ENCODE measurements at places on chromosomes 3 and 15. TPM values are rescaled to one million over a fixed set of nuclear protein-coding genes. Genes with fewer than 3 reads are reported as not detected.
A peak's percentile ranks its signal among the peaks of the same experiment; 100 is the strongest.

Gene CPLX3
- not detected for polyA plus RNA-seq

Gene CAMK2N2
- not detected for polyA plus RNA-seq

Gene SOX14
- polyA plus RNA-seq = not detected

Gene SENP7
- polyA plus RNA-seq = 24.3 TPM

Gene RAB6B
- 4.8 TPM for polyA plus RNA-seq

Gene RASL12
- 11.9 TPM for polyA plus RNA-seq

Gene GOLGA8Q
- 2.4 TPM for polyA plus RNA-seq

Gene SLC51B
- 1.3 TPM for polyA plus RNA-seq

- H3K4me3 ChIP-seq = no peak overlapping the region
- no peak overlapping the region for H3K27ac ChIP-seq
- no peaks in the 10 kb centered on the region for H3K4me1 ChIP-seq
- H3K27me3 ChIP-seq = no peaks in the 10 kb centered on the region
Observed at GRCh38 chr3:160987982-160988964, 116.9 kb downstream of the B3GALNT1 start.

- no peak overlapping the region for H3K27ac ChIP-seq
- DNase-seq = no peak
- no peaks in the 10 kb centered on the region for H3K4me1 ChIP-seq
- no peaks in the 10 kb centered on the region for H3K27me3 ChIP-seq
Observed at GRCh38 chr15:28260317-28260716, 61.7 kb downstream of the HERC2 start.

DNA sequence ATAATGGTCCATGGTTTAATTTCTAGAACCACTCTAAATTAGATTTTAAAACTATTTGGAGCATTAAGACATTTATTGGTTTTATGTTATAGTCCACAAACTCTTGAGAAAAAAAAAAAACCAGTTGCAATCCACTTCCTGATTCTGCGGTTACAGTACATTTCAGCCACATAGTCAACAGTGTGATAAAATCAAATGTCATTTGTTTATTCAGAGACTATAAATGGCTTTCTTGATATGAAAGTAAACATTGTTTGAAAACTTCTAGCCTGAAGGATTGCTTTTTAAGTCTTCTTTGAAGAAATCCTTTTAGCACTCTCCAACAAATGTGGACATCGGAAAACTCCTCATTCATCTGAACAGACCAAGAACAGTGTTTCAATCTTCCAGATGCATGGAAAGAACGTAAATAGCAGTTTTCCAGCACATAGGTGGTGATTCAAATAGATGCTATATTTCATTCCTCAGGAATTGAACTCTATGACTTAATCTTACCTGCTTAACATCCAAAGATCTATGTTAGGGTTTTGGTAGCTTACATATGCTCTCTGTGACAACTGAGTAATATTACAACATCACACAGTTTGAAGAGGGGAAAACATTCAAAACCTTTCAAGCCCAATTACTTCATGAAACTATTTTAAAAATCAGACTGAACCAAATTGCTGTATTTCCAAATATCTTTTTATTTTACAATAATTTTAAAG is 87.8 kb upstream of the UBE2E2 start:
- no peak overlapping the region for H3K27ac ChIP-seq
- H3K4me1 ChIP-seq = peaks cover 4% of the 10 kb centered on the region
- no peaks in the 10 kb centered on the region for H3K36me3 ChIP-seq
- H3K27me3 ChIP-seq = no peaks in the 10 kb centered on the region
- DNase-seq = peak; percentile 33

DNA sequence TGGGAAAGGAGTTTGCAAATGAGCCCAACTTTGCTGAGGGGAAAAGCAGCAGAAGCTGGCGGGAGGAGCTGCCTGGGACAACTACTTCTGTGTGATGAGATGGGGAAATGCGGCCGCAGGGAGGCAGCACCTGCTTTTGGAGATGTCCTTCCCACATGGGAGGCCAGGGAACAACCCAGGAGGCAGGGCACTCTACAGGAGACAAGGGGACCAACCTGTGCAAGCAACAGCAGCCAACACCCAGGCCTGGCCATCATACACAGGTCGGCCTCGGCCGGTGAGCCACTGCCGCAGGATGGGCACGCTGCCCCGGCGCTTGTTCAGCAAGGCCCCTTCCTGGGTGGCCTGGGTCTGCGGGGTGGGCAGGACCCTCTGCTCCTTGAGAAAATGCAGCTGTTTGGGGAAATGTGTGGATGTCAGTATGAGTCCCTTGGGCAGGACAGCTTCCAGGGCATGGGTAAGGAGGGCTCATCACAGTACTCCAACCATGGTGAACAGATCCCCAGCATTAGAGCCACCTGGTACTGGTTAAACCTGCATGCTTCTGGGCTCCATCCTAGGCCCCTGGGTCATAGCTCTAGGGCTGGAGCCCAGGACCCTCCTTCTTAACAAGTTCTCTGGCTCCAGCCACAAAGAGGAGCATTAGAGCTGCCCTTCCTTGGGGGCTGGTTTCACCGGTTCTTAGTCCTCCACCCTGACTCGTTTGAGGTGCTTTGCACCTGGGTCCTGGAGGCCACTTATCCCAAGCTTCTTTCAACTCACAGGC is 11.6 kb downstream of the EPB42 start:
- peaks cover 34% of the 10 kb centered on the region for H3K27me3 ChIP-seq
- no peaks in the 10 kb centered on the region for H3K36me3 ChIP-seq
- no peak for DNase-seq
- no peak overlapping the region for H3K4me3 ChIP-seq
- no peaks in the 10 kb centered on the region for H3K4me1 ChIP-seq

DNA sequence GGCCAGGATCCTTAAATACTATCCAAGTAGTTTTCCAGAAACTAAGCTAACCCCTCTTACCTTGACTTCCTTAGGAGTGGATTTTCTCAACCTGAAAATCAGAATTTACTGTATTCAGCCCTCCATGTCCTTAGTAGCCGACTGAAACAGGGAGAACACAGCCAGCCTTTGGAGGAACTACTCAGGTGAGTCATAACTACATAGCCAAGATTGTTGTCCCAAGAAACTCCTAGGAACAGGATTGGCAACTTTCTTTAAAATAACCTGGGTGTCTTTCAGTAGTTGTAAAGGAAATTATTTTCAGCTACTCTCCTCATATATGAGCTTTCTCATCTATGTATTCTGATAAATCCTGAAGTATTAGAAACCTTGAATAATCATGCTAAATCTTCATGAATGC is 22.3 kb downstream of the FANCD2OS start:
- H3K27me3 ChIP-seq = no peaks in the 10 kb centered on the region
- H3K27ac ChIP-seq = no peak overlapping the region
- H3K36me3 ChIP-seq = peaks cover 14% of the 10 kb centered on the region
- H3K4me1 ChIP-seq = no peaks in the 10 kb centered on the region
- no peak for DNase-seq

GRCh38 chr15:95503640-95504225 is 826.8 kb upstream of the NR2F2 start:
- no peaks in the 10 kb centered on the region for H3K27me3 ChIP-seq
- no peak overlapping the region for H3K4me3 ChIP-seq
- no peak for DNase-seq
- no peak overlapping the region for H3K27ac ChIP-seq
- no peaks in the 10 kb centered on the region for H3K36me3 ChIP-seq

DNA sequence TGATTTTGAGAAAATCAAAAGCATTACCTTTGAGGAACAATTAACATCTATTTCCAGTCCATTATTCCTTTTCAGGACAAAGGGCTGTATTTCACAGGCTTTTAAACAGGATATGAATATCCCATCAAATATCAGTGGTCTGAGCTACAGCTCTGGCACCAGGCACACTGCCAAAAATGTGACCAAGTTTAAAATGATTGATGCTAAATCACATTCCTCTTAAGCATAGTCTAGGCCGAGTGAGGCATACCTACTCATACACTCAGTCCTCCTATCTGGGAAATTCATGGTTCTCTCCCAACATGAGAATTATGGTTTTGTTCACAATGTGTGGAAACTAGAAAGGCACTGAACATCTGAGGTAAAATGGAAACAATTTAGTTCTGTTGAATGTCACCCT is 683.5 kb downstream of the TUSC7 start:
- H3K4me3 ChIP-seq = no peak overlapping the region
- no peaks in the 10 kb centered on the region for H3K27me3 ChIP-seq
- H3K4me1 ChIP-seq = no peaks in the 10 kb centered on the region
- no peaks in the 10 kb centered on the region for H3K36me3 ChIP-seq
- DNase-seq = no peak
- H3K27ac ChIP-seq = no peak overlapping the region

GRCh38 chr15:75063338-75063737 is 39.9 kb downstream of the PPCDC start:
- H3K4me1 ChIP-seq = peaks cover 21% of the 10 kb centered on the region
- no peaks in the 10 kb centered on the region for H3K27me3 ChIP-seq
- no peak overlapping the region for H3K4me3 ChIP-seq
- H3K36me3 ChIP-seq = peaks cover 2% of the 10 kb centered on the region

DNA sequence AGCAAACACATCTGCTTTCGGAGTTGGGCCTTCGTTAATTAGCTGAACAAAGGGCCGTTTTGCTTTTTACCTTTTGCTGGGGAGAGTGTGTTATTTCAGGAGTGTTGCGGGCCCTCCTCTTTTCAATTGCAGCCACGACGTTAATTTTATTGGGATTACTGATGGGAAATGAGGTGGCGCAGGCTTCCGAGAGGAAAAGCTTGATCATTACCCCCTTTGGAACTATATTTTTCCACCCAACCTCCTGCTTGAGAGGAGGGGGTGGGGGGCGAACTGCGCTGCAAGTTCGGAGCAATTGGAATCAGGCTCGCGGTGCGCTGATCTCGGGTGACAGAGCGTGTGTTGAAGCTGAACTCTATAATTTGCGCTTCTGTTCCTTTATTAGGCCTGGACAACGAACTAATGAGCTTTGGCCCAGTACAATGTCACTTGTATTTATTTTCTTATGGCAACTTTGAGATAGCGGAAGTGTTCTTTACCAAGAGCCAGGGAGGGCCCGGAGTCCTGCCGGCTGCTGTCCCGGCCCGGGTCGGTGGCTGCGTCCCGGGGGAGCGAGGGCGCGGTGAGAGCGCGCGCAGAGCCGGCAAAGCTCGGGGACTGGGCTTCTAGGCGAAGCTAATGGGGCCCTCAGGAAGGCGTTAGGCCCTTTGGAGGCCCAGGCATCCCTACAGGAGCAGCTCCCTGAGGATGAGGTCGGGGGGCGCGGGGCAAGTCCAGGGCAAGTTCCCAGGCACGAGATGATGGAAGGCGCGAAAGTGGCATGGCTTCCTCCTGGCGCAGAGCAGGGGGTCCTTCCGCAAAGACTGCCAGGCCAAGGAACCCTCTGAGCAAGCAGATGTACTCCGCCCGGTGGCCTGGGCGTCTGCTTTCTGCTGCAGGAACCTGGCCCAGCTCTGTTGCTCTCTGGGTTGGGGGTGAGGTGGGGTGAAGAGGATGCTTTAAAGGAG is 12.9 kb downstream of the NR2F2 start:
- peak overlapping the region; percentile 4 for H3K4me3 ChIP-seq
- H3K4me1 ChIP-seq = peaks cover 41% of the 10 kb centered on the region
- peak; percentile 15 for DNase-seq
- peaks cover 18% of the 10 kb centered on the region for H3K36me3 ChIP-seq

DNA sequence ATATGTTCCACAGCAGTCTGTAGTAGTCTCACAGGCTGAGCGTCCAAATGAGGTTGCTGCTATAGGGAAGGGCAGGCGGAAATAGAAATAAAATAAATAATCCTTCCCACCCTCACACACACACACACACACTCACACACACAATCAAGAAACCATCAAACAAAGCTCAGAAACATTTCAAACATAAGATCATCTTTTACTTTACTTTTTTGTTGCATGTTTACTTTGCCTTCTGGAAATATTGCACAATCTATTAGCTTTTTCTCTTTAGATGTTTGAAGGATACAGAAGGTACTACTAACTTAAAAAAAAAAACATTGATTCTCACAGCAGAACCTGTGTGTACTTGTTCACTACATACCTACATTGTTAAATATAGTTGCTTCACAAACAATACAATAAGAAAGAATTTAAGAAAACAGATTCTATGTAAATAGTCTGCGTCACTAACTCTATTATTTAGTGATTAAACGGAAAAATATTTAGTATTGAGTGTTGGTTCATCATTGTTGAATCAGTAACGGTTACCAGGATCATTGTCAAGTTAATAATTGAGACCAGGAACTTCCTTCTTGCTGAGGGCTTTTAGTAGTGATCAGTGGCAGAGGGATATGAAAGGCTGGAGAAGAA is 20.5 kb downstream of the ALCAM start:
- no peaks in the 10 kb centered on the region for H3K4me1 ChIP-seq
- H3K36me3 ChIP-seq = no peaks in the 10 kb centered on the region

DNA sequence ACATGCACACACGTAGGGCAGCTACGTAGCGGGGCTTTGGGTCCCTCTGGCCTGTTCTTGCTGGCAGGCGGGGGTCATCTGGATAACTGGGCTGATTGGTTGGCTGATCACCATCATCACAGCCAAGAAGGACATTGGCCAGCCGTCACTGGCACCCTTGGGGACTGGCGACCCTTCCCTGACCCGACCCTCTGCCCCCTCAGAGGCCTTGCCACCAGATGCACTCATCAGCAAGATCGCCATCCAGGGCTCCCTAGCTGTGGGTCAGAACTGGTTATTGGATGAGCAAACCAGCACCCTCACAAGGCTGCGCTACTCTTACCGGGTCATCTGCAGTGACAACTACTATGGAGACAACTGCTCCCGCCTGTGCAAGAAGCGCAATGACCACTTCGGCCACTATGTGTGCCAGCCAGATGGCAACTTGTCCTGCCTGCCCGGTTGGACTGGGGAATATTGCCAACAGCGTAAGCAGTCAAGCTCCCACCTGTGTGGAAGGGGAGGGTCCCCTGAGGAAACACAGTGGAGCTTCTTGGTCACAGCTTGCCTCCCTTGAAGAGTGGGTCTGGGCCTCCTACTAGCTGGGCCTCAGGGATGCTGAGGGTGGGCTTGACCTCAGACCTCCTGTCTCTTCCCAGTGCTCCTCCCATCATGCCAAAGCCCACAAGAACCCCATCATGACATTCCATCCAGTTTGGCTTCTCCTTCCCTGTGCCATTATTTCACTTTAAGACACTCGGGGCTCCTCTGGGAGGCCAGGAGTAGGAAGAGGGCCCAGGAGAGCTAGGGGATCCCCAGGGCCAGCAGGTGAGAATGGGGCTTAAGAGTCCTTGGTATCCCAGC is 2.4 kb downstream of the DLL4 start:
- no peak for DNase-seq
- peak overlapping the region; percentile 53 for H3K4me3 ChIP-seq
- H3K4me1 ChIP-seq = peaks cover 50% of the 10 kb centered on the region
- peaks cover 62% of the 10 kb centered on the region for H3K27me3 ChIP-seq
- peaks cover 8% of the 10 kb centered on the region for H3K36me3 ChIP-seq
- H3K27ac ChIP-seq = peak overlapping the region; percentile 70

All from muscle of leg (tissue), 16 donors.